ENCODE measurements at places on chromosomes 12 and 14.

GRCh38 chr14:78245238-78245637, 75.1 kb downstream of the NRXN3 start:
- no peak for DNase-seq

DNA sequence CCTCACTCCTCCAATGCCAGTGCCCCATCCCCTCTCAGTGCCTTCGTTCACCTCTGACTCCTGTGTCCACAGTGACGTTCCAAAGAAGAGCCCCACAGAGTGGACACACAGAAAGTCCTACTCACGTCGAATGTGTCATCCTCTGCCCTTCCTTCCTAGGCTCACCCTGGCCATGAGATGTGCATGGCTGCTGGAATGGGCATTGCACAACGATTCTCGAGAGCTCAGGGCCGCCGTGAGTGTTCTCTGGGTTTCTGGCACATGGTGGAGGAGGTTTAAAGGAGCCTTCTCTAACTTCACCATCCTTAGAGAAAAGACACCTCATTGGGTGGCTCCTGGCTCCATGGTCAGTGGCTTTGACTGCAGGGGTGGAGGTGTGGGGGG, 12.8 kb upstream of the CEP170B start:
- DNase-seq, result no peak

GRCh38 chr14:100374270-100374669, 51.1 kb downstream of the SLC25A47 start:
- no peak for DNase-seq

DNA sequence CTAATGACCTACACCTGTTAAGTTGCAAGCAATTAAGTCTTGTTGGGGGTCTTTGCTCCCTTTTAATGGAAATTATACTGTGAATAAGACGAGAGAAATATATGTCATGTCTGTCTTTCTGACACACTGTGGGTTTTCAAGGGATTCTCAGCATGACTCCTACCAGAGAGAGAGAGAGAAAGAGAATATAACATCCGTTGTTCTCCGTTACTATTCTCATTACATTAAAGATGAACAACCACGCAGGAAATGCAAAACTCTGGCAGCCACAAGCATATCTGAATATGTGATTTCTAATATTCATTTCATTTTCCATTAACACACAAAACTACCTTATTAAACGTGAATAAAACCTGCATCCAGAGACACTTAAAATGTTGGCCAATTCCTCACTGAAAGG, 67.3 kb upstream of the EGLN3 start:
- DNase-seq, result no peak

GRCh38 chr12:132601171-132601883, 9.1 kb downstream of the LRCOL1 start:
- no peak for DNase-seq

DNA sequence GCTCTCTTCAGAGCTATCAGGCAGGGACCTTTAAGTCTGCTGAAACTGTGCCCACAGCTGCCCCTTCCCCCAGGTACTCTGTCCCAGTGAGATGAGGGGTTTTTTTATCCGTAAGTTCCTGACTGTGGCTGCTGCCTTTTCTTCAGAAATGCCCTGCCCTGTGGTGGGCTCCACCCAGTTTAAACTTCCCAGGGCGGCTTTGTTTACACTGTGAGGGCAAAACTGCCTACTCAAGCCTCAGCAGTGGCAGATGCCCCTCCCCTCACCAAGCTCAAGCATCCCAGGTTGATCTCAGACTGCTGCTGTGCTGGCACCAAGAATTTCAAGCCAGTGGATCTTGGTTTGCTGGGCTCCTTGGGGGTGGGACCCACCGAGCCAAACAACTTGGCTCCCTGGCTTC, 46.9 kb upstream of the SLC16A7 start:
- DNase-seq, result no peak

Measured in bone marrow (tissue), 2 donors.